Heart left ventricle (tissue), 16 donors: ENCODE measurements at places on chromosomes 7 and 10.

DNA sequence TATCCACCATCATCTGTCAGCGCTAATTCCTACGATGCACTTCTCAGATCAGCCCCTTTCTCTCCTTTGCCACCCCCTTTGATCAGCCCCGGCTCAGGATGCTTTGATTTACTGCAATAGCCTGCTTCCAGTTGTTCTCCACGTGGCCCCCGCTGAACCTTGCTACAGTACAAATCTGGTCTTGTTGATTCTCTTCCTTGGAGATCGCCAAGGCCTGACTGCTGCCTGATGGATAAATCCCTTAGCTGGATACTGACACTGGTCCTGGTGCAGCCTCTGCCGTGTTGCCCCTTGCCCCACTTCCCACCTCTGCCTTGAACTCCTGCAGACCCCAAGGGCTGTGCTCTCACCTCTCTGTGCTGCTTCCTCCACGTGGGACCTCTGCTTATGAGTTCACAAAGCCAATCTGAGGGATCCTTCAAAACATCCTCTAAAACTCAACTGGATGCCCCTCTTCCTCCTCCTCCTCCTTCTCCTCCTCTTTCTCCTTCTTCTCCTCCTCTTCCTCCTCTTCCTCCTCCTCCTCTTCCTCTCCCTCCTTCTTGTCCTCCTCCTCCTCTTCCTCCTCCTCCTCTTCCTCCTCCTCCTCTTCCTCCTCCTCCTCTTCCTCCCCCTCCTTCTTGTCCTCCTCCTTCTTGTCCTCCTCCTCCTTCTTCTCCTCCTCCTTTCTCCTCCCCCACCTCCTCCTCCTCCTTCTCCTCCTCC, 15.3 kb downstream of the PLXNA4 start:
- DNase-seq, result no peak

- DNase-seq, result no peak
Measured at GRCh38 chr10:6083523-6084475, 5.0 kb upstream of the RBM17 start.

DNA sequence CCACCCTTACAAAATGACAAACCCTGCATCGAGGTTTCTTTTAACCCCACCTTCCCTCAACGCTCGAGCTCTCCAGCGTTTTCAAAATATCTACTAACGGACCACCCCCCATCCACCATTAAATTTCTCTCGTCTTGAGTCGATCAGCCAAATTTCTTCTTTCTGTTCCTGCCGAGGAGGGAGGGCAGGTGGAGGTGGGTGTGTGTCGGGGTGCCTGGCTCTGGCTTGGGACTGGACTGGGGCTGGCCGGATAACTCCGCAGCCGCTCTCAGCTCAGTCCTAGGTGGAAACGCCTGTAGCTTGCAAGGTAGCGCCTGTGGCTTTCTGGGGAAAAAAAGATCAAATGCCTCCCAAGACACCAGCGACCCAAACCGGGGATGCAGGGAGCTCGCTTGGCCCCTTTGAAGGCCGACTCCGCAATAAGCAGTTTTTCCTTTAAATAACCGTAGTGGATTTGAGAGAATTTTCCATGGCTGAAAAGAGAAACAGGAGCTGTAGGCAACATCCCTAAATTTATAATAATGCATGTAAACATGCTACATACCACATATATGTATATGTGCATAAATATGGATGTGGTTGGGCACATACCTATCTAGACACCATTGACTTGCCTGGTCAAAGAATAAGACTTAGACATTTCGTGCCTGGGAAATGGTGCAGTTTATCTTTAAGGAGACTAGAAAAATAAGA, 1.9 kb upstream of the TMEM178B start:
- DNase-seq, result no peak

GRCh38 chr7:34939175-34939574, 98.1 kb downstream of the DPY19L1 start:
- no peak for DNase-seq

GRCh38 chr10:26911811-26912461, 51.2 kb upstream of the ABI1 start:
- no peak for DNase-seq

- DNase-seq, result peak; percentile 67
Measured at GRCh38 chr7:901388-902154, 25.2 kb downstream of the GET4 start.
